ENCODE measurements at places on chromosomes 13 and 19.

GRCh38 chr13:24564881-24565280 is 52.3 kb upstream of the PARP4 start:
- DNase-seq: no peak

DNA sequence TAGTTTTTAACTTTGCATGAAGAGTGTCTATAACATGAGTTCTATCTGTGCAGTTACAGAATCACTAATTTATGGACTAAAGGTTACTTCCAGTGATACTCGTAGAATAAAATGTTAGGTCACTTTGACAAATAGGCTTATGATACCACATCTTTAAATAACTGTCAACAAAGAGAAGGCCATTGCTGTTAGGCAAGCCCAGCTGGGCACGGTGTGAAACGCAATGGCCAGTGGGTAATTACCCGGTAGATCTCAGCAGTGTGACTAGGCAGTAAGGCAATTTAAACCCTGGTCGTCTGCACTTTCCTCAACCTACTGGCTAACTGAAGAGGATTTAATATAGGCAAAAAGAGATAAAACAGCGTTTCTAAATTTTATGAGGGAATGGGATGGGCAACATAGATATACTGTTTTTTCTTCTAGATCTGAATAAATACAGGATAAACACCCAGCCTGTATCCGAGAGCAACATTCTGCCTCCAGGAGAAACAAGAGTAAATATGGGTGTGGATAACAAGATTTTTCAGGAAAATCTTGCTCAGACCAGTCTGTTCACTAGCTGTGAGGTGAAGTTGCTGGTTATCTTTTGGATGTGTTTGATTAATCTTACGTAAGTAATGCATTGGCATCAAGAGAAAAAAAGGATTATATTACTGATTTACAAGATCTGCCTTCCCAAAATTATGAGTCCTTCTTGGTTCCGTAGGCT is 631.3 kb downstream of the EFNB2 start:
- no peak for DNase-seq

DNA sequence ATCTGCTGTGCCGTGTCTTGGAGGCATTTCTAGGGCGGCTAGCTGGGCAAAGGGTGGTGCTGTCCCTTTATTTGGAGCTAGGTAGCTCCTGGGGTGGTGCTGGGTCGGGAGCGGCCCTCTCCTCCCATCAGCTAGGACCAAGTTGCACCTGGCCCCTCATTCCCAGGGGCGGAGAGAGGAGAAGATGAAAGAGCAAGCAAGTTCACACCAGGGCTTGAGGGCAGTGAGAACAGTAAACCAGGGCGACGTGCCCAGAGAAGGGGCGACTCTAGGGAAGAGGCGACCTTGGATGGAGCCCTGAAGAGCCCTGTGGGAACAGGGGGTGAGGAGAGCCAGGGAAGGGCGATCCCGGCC is 17.0 kb upstream of the KCNN1 start:
- no peak for DNase-seq

- DNase-seq: no peak
These were observed 29.4 kb downstream of the ZNF780B start for GRCh38 chr19:40026597-40026970.

DNA sequence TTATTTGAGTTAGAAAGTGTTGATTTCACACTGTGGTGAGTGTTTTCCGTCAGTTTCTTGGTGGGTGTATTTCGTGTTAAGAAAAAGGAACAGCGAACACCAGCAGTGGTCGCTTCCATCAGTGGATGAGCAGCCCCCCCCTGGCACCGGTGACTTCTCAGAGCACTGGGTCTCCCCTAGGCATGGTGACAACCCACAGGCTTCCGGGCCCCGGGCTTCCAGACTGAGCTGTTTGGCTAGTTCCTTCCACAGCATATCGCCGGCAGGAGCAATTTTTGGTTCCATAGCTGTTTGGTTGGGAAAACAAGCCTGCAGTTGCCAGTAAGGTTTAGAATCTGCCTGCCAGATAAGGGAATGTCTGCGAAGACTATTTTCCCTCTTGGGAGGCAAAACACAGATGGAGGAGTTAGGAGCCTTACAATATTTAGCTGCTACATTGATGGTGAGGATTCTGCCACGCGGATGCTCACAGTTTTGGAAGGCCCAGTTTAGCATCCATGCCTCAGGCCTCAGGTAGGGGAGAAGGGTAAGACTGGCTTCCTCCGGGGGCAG is 18.7 kb upstream of the ZNF536 start:
- DNase-seq: no peak

- DNase-seq: no peak
These were observed 5.9 kb upstream of the CACNG7 start for GRCh38 chr19:53903055-53903680.

- DNase-seq: no peak
These were observed 129.9 kb downstream of the GPC6 start for GRCh38 chr13:93356469-93356868.

GRCh38 chr13:32878163-32878562 is 138.1 kb upstream of the KL start:
- no peak for DNase-seq

Data from NCI-H524 treated with DMSO at 0.1 percent for 48 hours (cell line).